Dorsolateral prefrontal cortex (tissue), 122 donors: ENCODE measurements at places on chromosomes 2 and 18. TPM values are rescaled to one million over a fixed set of nuclear protein-coding genes. Genes with fewer than 3 reads are reported as not detected.

- DNase-seq, result no peak
Observed at GRCh38 chr2:181234487-181234891, 222.7 kb upstream of the ITGA4 start.

ALK gene
- total RNA-seq, result 6.9 TPM

DNA sequence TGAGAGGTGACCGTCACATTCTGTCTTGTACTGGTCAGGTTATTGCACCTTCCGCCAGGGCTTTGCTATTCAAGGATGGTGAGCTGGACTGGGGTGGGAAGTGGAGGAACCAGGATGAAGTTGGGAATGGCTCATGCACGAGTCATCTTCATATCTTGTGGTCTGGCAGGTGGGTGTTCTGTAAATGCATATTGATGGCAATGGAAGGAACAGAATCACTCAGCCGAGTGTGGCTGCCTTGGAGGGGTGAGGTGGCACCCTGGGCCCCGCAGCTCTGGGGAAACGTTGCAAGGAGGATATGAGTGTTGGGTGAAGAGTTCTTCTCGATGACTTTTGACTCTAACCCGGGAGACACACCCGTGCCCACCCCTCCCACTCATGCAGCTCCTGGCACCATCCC is 1.2 kb downstream of the NEU2 start:
- DNase-seq, result no peak

DNA sequence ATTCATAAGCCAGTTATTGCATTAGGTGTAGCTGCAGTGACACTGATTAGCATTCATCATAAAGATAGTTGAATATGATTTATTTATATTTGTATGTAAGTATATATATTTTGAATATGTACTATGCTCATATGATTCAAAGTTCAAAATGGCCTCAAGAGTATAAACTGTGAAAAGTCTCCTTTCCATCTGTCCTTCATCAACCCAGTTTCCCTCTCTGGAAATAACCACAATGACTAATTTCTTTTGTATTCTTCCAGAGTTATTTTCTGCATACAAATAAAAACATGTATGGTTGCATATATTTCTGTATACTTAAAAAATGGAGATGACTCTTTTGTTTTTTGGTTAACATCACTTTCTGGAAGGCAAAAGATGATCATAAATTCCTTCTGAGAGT is 95.2 kb downstream of the CAMKMT start:
- DNase-seq, result no peak

GRCh38 chr2:19881221-19881907 is 20.4 kb downstream of the TTC32 start:
- no peak for DNase-seq

GPC1 gene
- 117 TPM for total RNA-seq

DNA sequence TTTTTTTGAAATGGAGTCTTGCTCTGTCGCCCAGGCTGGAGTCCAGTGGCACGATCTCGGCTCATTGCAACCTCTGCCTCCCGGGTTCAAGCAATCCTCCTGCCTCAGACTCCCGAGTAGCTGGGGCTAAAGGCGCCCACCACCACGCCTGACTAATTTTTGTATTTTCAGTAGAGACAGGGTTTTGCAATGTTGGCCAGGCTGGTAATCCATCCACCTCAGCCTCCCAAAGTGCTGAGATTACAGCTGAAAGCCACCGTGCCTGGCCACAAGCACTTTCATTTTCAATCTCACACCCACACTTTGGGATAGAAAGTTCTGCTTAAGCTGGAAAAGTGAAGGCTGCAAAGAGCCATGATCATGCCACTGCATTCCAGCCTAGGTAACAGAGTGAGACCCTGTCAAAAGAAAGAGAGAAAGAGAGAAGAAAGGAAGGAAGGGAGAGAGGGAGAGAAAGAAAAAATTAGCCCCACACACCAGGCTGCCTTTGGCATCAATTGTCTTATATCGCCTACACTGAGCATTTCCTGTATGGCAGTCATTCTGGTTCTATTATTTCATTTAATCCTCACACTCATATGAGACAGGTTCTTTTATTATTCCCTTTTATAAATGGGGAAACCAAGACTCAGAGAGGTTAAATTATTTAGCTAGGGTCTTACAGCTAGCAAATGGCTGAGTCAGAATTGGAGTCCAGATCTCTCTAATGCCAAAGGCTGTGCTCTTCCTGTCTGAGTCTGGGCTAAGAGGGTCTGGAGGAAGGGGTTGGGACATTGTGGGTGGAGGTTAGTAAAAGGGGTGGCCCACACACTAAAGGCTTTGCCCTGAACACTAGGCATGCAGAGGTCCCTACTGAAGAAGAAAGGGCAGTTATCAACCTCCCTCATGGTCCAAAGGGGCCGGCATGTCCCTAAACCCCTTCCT is 37.9 kb upstream of the PKDCC start:
- no peak for DNase-seq

- no peak for DNase-seq
Observed at GRCh38 chr2:239279508-239280295, 121.1 kb downstream of the HDAC4 start.

SPC25 gene
- total RNA-seq, result 4.7 TPM

- no peak for DNase-seq
Observed at GRCh38 chr2:1219901-1220573, 193.2 kb upstream of the TPO start.

TWIST2 gene
- 1.7 TPM for total RNA-seq

DNA sequence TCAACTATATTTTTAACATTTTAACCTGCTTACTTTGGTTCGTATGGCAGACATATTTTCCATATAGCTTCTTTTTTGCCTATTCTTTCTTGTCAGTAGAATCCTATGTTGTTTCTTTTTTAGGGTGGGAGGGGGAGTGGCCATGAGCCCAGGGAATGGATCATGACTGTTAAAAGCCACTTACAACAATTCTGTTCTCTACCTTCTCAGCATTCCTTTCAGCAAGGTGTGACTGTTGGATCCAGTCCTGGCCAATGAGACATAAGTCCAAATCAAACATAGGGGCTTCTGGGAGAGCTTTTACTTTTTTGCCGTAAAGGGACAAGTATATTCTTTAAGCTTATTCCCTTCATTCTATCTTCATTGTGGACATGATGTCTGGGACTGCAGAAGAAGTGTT is 25.0 kb upstream of the DNAH6 start:
- DNase-seq, result no peak

DNA sequence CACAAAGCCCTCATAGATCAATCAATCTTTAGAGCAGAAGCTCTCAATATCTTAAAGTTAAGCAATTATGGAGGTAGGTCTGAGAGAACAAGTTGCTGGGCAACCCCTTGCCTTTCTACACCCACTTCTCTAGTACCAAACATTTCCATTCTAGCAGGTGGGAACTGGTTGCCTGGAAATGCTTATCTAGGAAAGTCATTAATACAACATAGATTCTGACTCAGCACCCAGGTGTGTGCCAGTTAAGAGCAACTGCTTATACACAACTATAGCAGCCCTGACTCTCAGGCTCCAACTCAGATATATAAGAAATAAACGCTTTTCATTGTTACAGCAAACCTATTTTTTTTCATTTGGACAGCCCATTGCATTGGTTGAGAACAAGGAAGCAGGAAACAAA is 237.7 kb downstream of the IRS1 start:
- no peak for DNase-seq

EFHD1 gene
- 104 TPM for total RNA-seq

GALNT14 gene
- 12.5 TPM for total RNA-seq

GLI2 gene
- total RNA-seq, result 4.7 TPM

COL3A1 gene
- total RNA-seq, result 2.9 TPM

AQP12B gene
- total RNA-seq, result not detected

DNA sequence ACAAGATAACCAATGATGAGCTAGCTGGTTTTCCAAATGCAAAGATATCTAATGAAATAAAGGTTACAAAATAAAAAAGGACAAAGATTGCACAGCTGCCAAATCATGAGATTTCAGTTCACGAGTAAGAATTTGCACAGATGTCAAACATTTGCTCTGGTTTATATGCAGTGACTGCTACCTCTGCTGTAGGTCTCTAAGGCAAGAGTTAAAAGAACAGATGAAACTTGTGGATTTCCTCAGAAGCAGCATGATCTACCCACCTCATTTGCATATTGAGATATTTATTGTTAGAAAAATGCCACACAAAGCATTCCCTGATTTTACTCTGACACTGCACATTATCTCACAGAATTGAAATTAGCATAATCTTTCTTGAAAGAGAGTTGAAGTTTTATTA is 763.2 kb upstream of the ZEB2 start:
- DNase-seq, result no peak

LYPD6 gene
- 7.1 TPM for total RNA-seq

DNA sequence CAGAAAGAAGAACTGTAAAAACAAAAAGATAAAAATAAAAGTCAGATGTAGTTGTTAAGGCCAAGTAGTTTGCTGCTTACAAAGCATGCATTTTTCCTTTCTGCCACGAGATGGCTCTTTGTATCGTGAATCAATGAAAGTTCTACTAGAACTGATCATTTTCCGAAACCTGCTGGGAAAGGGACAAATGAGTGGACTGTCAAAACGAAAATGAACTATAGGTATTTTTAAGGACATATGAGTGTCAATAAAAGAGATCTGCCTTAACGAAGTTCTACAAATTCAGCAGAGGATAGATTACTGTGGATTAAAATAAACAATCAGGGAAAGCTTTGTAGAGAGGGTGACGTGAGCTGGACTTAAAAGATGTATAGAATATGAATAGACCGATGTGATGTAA is 15.0 kb upstream of the ELOA2 start:
- no peak for DNase-seq

DNA sequence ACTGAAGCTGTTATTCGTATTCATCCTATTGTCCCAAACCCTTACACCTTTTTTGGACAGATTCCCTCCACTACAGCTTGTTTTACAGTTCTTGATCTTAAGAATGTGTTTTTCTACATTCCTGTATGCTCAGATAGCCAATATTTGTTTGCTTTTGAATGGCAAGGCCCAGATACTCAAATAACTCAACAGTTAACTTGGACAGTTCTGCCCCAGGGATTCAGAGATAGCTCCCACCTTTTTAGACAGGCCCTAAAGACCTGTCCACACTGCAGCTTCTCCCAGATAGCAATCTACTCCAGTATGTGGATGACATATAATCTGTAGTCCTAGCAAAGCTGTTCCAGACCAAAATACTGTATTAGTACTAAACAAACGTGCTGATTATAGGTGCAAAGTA is 7.1 kb upstream of the AGXT start:
- DNase-seq, result no peak

EEF1B2 gene
- 117 TPM for total RNA-seq

SERPINB3 gene
- total RNA-seq, result not detected

DNA sequence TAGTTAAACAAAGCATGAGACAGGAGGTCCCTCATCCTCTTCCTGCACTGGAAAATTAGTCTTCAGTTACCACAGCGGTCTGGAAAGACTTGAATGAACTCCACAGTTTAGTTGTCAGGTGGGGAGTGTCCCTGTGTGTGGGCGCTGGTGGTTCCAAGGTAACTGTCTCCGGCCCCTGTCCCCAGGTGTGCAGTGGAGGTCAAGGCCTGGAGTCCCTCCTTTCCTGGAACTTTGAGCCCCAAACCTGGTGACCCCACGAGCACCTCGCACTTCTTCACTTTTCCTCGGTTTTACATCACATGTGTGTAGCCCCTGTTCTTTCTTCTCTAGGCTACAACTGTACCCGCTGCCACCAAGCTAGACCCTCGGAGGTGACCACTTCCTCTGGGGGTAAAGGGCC is 28.0 kb upstream of the INHBB start:
- no peak for DNase-seq

GRCh38 chr2:177075254-177075653 is 137.3 kb upstream of the HNRNPA3 start:
- no peak for DNase-seq

DNA sequence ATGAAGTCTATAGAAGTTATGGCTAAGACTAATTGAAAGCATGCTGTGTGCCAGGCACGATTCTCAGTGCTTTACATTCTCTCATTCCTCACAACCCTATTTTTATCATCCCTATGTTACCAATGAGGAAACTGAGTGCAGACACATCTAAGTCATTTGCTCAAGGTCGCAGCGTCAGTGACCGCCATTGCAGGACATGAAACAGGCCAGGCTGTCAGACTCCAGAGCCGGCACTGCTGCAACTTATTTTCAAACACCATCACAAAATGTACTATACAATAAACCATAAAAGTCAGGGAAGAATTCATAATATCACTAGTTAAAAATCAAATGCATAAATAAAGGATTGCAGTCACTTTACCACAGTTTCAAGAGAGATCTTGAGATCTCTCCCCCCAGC is 5.6 kb downstream of the STK39 start:
- DNase-seq, result no peak

KCNG2 gene
- 0.58 TPM for total RNA-seq

DNA sequence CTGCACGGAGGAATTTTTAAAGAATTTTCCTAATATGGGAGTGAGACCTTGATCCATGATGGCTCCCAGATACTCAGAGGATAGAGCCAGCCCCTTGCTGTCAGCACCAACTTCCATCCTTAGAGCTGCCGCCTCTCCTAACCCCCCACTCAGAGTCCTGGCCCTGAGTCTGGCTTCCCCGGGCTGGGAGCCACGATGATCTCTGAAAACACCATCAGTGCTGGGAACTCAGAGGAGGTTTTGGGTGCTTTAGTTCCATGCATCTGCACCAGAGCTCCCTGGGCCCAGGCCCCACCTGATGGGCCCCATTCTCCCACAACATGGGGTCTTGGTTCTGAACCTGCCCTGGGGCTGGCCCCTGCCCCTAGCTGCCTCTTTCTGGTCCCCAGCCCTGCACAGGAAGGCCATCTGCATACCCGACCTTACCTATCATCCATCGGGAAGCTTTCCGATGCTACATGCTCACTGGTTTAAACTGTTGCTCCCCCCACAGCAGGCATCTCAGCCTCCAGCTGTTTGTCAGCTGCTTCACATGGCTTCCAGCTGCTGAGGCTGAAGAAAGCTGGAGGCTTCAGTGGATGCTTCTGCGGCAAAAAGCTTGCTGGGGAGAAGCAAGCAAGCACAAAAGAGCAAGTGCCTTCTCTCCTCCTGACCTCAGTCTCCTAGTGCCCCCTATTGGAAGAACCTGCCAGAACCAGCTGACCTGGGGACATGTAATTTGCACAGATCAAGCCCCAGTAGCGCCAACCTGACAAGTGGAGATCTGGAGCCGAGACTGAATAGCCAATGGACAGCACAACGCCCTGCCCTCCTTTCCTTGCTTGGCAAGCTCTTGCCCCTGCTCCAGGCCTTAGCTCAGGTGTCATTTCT is 24.2 kb upstream of the RHOB start:
- DNase-seq, result peak; percentile 50

SERPINB10 gene
- not detected for total RNA-seq

C2orf66 gene
- total RNA-seq, result not detected

DNA sequence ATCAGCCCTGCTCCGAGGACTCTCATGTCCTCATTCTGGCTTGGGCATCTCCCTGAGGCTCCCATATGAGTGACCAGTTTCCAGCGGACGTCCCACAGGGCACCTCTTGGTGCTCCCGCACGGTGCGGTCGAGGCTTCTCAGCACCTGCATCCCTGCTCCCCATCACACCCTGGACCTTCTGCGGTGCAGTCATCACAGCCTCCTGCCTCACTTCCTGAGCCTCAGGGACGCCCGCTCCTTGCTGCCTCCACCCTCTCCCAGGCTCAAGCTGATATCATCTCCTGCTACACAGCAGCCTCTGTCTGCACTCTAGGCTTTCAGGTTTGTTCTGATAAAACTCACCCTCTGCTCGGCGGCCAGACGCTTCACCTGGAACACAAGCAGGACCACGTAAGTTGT is 185.0 kb downstream of the TMEM18 start:
- no peak for DNase-seq

GRCh38 chr2:72917877-72918553 is 696 bp downstream of the EMX1 start:
- no peak for DNase-seq

PXDN gene
- total RNA-seq, result 6.9 TPM

GRCh38 chr18:36769172-36769571 is 59.6 kb downstream of the TPGS2 start:
- no peak for DNase-seq

CCDC148 gene
- total RNA-seq, result 5.1 TPM
